ENCODE measurements at places on chromosomes 16 and 17.

DNA sequence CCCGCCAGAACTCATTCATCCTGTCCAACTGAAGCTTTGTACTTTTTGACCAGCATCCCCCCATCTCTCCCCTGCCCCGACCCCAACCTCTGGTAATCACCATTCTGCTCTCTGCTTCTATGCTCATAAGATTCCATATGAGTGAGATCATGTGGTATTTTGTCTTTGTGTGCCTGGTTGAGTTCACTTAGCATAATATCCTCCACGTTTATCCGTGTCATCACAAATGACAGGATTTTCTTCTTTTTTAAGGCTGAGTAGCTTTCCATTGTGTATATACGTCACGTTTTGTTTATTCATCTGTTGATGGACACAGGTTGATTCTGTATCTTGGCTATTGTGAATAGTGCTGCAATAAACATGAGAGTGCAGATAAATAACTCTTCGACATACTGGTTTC lies 278.9 kb downstream of the SNX29 start:
- no peak for DNase-seq

GRCh38 chr16:85112364-85112763 lies at the start of gene CIBAR2:
Gene CIBAR2, minus strand, starts transcription at chr16:85112472. Its CDS starts 120 bp downstream, at chr16:85112352.
- DNase-seq = no peak

DNA sequence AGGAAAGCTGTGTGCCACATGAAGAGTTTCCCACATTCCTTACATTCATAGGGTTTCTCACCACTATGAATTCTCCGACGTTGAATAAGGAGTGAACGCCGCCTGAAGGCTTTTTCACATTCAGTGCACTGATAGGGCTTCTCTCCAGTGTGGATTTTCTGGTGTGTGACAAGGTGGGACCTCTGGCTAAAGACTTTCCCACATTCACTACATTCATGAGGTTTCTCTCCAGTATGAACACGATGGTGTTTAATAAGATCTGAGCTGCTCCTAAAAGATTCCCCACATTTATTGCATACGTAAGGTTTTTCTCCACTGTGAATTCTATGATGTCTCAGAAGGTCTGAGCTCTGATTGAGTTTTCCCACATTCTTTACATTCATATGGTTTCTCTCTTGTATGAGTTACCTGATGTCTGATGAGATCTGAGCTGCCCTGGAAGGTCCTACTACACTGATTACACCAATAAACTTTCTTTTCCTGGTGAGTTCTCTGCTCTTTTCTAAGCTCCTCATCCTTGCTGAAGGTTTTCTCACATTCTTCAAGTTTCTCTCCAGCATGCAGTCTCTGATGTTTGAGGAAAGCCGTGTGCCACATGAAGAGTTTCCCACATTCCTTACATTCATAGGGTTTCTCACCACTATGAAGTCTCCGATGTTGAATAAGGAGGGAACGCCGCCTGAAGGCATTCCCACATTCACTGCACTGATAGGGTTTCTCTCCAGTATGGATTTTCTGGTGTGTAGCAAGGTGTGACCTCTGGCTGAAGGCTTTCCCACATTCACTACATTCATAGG lies 10.0 kb downstream of the ZNF594 start:
- no peak for DNase-seq

- DNase-seq = no peak
Observed at GRCh38 chr17:19726631-19727376, 10.4 kb upstream of the SLC47A2 start.

DNA sequence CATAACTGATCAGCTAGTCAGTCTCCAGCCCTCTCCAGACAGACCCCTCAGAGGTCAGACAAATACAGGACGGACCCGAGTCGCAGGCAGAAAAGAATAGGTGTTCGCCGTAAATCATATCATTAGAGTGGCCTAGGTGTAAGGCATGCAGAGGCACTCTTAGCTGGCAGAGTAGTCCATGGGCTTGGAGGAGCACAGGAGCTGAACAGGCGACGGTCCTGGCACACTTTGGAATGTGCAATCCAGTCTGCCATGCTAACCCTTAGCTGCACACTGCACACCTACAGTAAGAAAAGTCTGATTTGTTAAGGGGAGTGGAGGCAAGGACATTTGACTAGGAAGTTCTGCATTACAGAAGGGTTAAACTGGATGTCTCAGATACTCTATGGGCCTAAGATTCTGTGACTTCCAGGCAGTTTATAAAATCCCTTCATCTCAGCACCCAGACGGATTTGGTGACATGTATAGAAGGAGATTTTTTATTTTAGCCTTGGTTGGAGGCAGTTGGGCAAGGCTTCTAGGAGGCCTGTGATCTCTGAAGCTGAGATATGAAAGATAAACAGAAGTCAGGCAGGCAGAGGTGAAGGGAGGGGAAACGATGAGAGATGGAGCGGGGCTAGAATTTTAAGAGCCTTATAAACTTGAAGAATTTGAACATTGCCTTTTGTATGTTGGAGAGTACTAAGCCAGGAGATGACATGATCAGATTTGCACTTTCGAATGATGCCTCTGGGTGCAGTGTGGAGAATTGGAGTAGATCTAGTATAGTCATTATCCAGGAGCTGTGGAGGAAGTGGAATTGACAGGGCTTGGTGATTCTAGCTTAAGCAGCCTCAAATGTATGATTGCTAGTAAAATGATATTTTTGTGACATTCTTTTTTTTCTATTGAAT lies 34.6 kb upstream of the SLC5A11 start:
- no peak for DNase-seq

DNA sequence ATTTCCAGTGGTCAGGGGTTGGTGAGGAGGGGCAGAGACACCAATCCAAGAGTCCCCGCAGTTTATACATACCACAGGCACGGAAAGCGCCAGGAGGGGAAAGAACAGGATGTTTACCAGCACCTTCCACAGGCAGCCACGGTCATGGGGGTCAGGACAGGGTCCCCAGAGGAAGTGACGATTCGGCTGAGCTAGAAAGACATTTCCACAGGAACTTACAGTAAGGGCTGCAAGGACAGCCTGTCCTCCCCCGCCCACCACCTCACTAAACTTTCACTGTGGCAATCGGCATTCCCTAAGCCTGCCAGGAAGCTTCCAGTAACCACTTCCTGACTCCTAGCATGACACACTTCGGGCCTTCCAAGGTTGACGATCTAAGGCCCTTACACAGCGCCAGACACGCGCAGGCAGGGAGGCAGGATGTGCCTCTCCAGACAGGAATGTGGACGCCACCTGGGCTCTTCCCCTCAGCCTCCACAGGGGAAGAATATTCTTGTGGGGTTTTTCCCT lies 1.2 kb upstream of the MT2A start:
- DNase-seq = peak; percentile 100

DNA sequence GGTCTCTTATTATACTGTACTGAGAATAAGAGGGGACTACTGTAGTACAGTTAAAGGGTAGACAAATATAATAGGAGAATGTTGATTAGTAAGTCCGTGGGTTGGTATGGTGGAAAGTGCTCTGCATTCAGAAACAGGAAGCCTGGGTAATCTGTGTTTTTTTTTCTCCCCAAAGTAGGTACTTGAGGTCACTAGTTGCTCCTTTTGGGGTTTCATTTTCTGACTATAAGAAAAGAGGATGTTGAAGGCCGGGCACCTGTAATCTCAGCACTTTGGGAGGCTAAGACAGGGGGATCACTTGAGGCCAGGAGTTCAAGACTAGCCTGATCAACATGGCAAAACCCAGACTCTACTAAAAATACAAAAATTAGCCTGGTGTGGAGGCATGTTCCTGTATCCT lies 42.0 kb upstream of the MMD start:
- DNase-seq = no peak
